ENCODE measurements at places on chromosomes 6 and 20. TPM values are rescaled to one million over a fixed set of nuclear protein-coding genes. Genes with fewer than 3 reads are reported as not detected.

Gene NKX2-2
- total RNA-seq: not detected

Gene BPIFB1
- 37.7 TPM for total RNA-seq

Gene GHRH
- not detected for total RNA-seq

DNA sequence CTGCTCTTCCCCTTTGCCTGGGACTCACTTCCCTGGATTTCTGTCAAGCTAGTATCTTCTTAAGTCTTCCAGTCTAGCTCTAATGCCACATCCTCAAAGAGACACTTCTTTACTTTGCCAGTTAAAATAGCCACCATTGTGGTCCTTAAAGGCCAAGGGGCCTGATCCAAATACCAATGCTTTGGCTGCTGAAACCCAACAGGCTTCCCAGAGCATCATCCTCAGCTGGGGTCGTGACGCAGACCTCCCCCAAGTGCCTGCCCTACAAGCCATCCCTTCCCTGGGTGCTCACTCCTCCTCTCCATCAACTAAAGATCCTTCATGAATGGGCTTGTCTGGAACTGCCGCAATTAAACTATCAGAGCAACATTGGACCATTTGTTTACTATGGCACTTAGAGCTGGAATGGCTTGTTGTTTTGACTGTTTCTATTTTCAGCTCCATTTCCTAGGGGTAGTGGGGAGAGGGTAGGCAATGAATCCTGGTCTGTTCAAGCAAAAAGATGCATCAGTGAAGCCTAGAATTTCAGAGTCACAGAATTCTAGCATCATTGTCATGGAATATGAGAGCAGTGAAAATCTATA lies 79.6 kb upstream of the SIRPA start:
- no peak overlapping the region for H3K27ac ChIP-seq
- H3K4me1 ChIP-seq: peaks cover 51% of the 10 kb centered on the region
- H3K36me3 ChIP-seq: no peaks in the 10 kb centered on the region
- no peaks in the 10 kb centered on the region for H3K27me3 ChIP-seq
- no peak overlapping the region for H3K4me3 ChIP-seq

DNA sequence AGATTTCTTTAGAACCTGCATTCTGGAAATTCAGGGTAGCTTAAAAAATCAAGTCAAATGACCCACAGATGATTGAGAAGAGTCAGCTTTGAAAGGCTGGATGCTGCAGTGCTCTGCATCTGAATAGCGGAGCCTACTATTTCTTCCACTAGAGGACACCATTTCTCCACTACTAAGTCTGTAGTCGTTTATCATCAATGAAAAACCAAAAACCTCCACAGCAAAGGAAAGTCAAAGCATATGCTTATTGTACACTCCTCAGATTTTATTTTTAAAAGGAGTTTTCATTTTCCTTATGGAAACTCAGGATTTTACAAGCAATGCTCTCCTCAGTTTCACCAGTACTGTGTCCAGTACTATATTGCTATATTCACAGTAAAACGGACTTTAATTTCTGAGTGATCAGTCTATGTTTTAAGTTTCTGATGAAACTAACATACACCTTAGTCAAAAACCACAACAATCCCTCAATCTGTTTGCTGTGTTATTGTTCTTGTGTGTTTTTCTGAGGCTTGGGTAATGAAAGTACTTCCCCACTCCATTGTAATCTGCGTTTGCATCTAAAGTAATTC lies 50.5 kb upstream of the ENPP5 start:
- H3K36me3 ChIP-seq: no peaks in the 10 kb centered on the region
- H3K27me3 ChIP-seq: no peaks in the 10 kb centered on the region
- no peak overlapping the region for H3K27ac ChIP-seq
- no peak overlapping the region for H3K4me3 ChIP-seq
- DNase-seq: no peak

DNA sequence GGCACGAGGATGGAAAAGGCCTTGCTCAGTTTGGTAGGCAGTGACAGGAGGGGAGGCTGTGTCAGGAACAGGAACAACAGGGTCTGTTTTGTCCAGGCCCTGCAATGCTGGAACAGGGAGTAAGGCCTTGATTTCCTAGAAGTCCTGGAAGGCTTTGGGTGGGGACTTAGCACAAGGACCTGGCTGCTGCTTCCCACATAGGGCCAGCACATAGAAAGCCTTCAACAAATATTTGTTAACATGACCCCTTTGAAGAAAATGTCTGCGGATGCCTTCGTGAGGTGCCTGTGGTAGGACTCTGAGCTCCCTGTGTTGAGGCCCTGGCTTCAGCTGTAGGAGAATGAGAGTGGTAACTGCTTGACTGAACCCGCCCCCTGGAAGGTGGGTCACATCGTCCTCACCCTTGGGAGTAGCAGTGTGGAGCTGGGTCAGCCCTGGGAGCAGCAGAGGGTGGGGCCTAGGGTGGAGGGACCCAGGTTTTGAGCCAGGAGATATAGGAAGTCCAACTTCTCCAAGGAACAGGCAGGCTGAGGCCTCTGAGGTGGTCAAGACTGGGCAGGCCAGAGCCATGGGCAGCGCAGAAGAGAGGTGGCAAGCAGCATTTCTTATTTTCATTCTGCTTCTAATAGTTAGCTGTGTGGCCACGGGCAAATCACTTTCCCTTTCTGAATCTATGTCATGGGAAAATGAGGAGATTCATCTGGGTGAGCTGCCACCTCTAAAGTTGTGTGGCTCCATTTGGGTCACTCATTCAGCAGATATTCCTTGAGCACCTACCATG lies 50.0 kb downstream of the CNBD2 start:
- no peaks in the 10 kb centered on the region for H3K36me3 ChIP-seq
- H3K4me1 ChIP-seq: peaks cover 17% of the 10 kb centered on the region
- peak overlapping the region; percentile 77 for H3K27ac ChIP-seq

GRCh38 chr20:55200317-55200716 lies 724.9 kb downstream of the DOK5 start:
- no peak overlapping the region for H3K27ac ChIP-seq
- H3K4me3 ChIP-seq: no peak overlapping the region
- H3K4me1 ChIP-seq: no peaks in the 10 kb centered on the region

- no peak for DNase-seq
- H3K27me3 ChIP-seq: no peaks in the 10 kb centered on the region
- H3K4me3 ChIP-seq: no peak overlapping the region
- no peaks in the 10 kb centered on the region for H3K4me1 ChIP-seq
- H3K27ac ChIP-seq: no peak overlapping the region
Observed at GRCh38 chr6:108097882-108098281, 23.3 kb upstream of the OSTM1 start.

All from upper lobe of left lung (tissue), 6 donors.